ENCODE measurements at places on chromosomes 4 and X. TPM values are rescaled to one million over a fixed set of nuclear protein-coding genes. Genes with fewer than 3 reads are reported as not detected.

POU4F2 gene
- not detected for total RNA-seq

RAB40AL gene
- total RNA-seq = 0.38 TPM

SMR3B gene
- total RNA-seq = not detected

BMP15 gene
- total RNA-seq = not detected

HPF1 gene
- total RNA-seq = 14.9 TPM

GUCY1B1 gene
- total RNA-seq = 8.7 TPM

GATA1 gene
- total RNA-seq = not detected

NDNF gene
- 1.8 TPM for total RNA-seq

VCX gene
- not detected for total RNA-seq

ARHGAP36 gene
- not detected for total RNA-seq

CYBB gene
- not detected for total RNA-seq

TRMT2B gene
- total RNA-seq = 17.1 TPM

AKAP17A gene
- 19.1 TPM for total RNA-seq

HOPX gene
- 7.6 TPM for total RNA-seq

DGAT2L6 gene
- not detected for total RNA-seq

DDX53 gene
- total RNA-seq = not detected

TAF1 gene
- total RNA-seq = 29.1 TPM

TEX13B gene
- total RNA-seq = not detected

PNMA6F gene
- not detected for total RNA-seq

TACR3 gene
- not detected for total RNA-seq

ALPK1 gene
- 1.2 TPM for total RNA-seq

RBBP7 gene
- total RNA-seq = 113 TPM

TMSB15C gene
- 10.9 TPM for total RNA-seq

TRPC5OS gene
- not detected for total RNA-seq

TLR6 gene
- 0.13 TPM for total RNA-seq

FHDC1 gene
- total RNA-seq = 0.51 TPM

YIPF7 gene
- total RNA-seq = not detected

CFAP47 gene
- total RNA-seq = not detected

ANK2 gene
- 72.4 TPM for total RNA-seq

ZCCHC4 gene
- total RNA-seq = 4.6 TPM

SGCB gene
- 9.4 TPM for total RNA-seq

TGIF2LX gene
- total RNA-seq = not detected

RS1 gene
- total RNA-seq = not detected

MAGEA2 gene
- not detected for total RNA-seq

SLC9B1 gene
- total RNA-seq = 0.13 TPM

CT45A2 gene
- total RNA-seq = not detected

PRIMPOL gene
- 7.0 TPM for total RNA-seq

CC2D2A gene
- 3.4 TPM for total RNA-seq

NXF2 gene
- total RNA-seq = not detected

RIPPLY1 gene
- total RNA-seq = not detected

PPBP gene
- not detected for total RNA-seq

GAGE13 gene
- total RNA-seq = not detected

SHOX gene
- not detected for total RNA-seq

PPP2R2C gene
- total RNA-seq = 0.39 TPM

MAGEB17 gene
- total RNA-seq = not detected

SH3TC1 gene
- total RNA-seq = 147 TPM

STOX2 gene
- 10.0 TPM for total RNA-seq

HPSE gene
- total RNA-seq = 19.7 TPM

CSN1S1 gene
- total RNA-seq = not detected

APOOL gene
- total RNA-seq = 6.9 TPM

CT45A7 gene
- total RNA-seq = not detected

KDR gene
- total RNA-seq = 278 TPM

SLC39A8 gene
- 6.2 TPM for total RNA-seq

LEF1 gene
- total RNA-seq = not detected

ACOX3 gene
- total RNA-seq = 19.4 TPM

XAGE1A gene
- not detected for total RNA-seq

RBM46 gene
- not detected for total RNA-seq

GALNT7 gene
- 19.1 TPM for total RNA-seq
